ENCODE measurements at places on chromosomes 4 and X.

GRCh38 chr4:17545374-17546140, 30.6 kb downstream of the CLRN2 start:
- no peak for DNase-seq

DNA sequence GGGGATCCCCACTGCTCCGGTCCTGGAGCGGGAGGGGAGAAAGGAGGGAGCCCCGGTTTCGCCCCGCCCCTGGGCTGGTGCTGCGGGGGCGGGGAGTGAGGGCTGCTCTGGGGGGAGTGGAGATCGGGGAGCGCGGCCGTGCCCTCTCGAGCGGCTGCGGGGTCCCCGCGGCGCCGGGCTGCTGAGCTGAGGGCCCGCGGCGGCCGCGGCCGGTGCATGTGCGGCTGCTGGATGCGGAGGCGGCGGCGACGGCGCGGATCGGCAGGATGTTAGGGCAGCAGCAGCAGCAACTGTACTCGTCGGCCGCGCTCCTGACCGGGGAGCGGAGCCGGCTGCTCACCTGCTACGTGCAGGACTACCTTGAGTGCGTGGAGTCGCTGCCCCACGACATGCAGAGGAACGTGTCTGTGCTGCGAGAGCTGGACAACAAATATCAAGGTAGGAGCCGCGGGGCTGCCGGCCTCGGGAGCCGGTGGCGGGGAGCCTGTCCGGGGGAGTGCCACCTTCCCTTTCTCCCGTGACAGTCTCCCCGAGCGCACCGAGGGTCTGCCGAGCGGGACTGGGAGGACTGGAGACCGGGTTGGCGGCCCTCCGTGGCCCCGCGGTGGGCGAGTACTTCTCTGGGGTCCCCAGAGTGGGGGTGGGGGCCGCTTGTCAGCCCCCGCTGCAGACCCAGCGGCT, at the start of gene ING2:
TSS of gene ING2 (plus strand) at position 129 of the 681 bp plus-strand sequence. CDS start at position 267, 138 bp downstream.
- peak; percentile 87 for DNase-seq

DNA sequence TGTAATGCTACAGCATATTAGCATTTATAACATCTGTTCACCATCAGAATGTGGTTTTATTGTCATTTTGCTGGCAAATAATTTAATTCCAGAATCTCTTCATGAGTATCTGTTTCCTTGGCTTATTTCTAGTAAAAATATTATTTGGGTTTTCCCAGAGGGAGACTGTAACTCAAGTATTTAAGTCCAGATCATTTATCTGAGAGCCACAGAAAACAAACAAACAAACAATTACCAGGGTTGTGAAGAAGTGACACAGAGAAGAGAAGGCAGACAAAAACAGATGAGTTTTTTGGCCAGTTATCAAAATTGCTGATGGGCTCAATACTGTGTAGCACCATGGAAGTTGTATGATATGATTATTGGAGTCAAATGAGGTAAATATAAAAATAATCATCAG, 515.1 kb downstream of the TECRL start:
- DNase-seq = peak; percentile 72

GRCh38 chr4:155735496-155735895, 23.3 kb upstream of the GUCY1B1 start:
- DNase-seq = peak; percentile 7

- DNase-seq = no peak
These were observed 6.0 kb downstream of the DGKQ start for GRCh38 chr4:967113-968104.

DNA sequence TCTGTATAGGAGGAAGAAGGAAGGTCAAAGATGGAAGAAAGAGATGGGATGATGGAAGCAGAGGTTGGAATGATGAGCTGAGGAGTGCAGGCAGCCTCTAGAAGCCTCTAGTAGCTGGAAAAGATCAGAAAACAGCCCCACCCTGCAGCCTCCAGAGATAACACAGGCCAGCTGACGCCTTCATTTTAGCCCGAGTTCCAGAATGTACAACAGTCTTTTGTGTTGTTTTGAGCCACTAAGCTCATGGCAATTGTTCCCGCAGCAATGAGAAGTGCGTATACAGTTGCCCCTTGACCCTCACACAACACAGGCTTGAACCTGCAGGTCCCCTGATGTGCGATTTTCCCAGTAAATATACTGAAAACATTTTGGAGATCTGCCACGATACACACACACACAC, 72.0 kb downstream of the WFS1 start:
- DNase-seq = no peak

- no peak for DNase-seq
These were observed 11.0 kb upstream of the FGF5 start for GRCh38 chr4:80255329-80256095.

DNA sequence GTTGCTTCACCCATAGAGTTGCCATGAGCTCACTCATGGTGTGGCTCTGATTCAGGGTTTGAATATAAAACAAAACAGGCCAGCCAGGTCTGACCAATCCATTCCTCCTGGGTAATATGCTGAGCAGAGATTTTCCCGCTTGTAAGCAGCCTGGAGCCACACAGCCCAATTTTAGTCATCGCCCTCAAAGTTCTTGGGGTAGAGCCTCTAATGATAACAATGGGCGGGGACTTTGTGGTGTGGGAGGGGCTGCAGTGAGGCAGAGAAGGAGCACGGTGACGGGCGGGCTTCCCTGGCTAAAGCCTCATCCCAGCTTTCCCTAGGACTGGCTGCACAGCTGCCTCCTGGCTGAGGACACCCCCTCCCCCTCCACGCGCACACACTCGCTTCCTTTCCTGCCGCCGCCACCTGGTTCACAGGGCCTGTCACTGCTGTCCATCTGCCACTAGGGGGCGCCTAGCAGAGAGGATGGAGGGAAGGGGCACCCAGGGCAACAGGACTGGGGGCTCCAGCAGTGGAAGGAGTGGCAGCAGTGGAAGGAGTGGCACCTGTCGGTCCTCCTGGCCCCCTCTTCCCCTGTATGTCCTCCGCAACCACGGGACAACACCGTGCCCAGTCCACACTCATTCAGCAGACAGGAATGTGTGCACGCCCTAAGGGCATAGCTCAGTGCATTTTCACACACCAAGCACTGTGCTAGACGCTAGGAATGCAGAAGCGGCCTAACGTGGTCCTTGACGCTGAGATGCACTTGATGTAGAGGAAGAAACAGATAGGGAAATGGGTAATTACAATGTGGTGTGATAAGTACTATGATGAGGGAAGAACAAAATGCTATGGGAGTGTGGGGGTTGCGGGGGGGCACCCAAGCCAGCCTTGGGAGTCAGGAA, 26.8 kb downstream of the PRPS1 start:
- DNase-seq = no peak

GRCh38 chrX:110858565-110858964, 62.9 kb upstream of the CHRDL1 start:
- no peak for DNase-seq

DNA sequence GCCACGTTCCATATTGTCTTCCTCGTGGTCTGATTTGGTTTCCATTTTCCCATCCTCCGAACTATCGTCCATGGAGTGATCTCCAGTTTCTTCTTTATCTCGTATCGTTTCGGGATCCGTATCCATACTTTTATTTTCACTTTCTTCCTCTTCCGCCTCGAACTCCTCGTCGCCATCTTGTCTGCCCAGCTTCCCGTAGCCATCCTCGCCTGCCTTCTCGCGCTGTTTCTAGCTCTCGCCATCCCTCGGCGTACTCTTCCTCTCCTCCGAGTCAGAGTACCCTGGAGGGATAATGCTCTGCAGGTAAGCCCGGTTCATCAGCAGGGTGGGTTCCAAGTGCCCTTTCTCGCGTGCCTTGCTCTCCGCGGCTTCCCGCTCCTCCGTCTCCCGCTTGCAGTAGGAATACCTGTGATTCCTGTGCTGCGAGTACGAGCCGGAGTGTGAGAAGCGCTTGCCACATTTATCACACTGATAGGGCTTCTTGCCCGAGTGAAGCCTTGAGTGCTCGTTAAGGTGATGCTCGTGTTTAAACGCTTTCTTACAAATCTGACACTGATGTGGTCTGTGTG, 134.5 kb upstream of the TAPT1 start:
- no peak for DNase-seq

DNA sequence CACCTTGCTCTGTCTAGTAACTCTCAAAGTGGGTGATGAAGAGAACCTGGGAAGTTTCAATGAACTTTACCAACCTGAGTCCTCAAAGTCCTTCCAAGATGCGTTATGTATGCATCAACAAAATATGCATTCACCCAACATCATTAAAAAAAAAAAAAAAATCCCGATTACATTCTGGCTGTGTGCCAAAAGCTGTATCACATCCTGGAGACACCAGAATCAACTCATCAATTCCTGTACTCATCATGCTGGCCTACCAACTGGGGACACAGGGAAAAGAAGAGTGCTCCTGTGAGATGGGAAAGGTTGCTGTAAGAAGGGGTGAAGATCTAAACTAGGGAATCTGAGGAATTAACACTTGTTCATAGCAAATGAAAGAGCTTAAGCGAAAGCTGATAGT, 16.5 kb downstream of the UNC5C start:
- DNase-seq = no peak

GRCh38 chr4:150078041-150078578, at the start of gene DCLK2:
TSS of gene DCLK2 (plus strand) at chr4:150078445. CDS start at chr4:150079028, 583 bp downstream.
- peak; percentile 92 for DNase-seq

GRCh38 chr4:39521253-39521919, 5.9 kb downstream of the UGDH start:
- peak; percentile 61 for DNase-seq

GRCh38 chrX:133575501-133576136, 160.3 kb upstream of the GPC4 start:
- no peak for DNase-seq

DNA sequence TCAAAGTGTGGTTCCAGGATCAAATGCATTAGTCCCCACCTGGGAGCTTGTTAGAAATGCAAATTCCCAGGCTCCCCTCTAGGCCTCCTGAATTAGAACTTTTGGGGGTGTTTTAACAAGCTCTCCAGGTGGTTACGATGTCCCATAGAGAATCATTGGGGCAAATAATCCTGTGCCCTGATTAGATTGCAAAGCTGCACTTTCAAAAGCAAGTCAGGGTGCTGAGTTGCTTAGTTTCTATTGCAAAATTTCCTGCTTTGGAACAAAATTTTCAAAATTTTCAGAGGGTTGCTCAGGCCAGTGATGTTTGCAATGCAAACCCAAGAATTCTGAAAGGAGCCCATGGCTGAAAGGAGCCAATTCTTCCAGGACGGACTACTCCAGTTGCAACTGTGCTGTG, 71.0 kb downstream of the MGST2 start:
- peak; percentile 16 for DNase-seq

GRCh38 chr4:183129125-183129524, 30.1 kb downstream of the WWC2 start:
- no peak for DNase-seq
